Fibroblast of skin of right biceps (primary cell): ENCODE measurements at places on chromosomes 11 and 22.

DNA sequence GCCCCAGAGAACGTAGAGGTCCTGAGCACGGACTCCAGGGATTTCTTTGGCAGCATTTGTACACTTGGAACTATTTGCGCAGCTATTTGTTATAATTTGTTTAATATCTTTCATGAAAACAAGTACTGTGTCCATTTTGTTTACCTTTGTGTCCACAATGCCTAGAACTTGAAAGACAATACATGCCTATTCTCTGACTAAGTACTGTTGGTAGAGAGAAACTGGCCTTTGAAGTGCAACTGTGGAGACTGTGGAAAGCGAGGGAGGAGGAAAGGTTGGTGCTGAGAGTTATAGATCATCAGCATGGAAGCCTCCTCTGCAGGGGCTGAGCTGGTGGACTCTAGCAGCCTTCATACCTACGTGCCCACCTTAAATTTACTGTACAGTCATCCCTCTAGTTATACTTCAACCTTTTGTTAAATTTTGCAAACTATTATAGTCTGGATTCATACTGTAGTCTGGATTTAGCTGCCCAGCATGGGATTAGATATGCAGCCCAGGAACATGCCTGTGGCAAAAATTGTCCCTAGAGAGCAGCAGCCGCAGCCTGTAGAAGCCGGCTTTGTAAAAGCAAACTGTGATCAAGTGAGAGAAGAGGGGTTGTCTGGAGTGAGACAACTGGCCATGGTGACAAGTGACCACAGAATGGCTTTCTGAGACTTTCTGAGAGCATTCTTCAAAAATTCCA lies 24.2 kb upstream of the YAP1 start:
- DNase-seq, result no peak

GRCh38 chr11:75827562-75827961 lies 12.6 kb downstream of the UVRAG start:
- DNase-seq, result no peak

- DNase-seq, result no peak
Measured at GRCh38 chr22:33440756-33441155, 382.6 kb upstream of the SYN3 start.

DNA sequence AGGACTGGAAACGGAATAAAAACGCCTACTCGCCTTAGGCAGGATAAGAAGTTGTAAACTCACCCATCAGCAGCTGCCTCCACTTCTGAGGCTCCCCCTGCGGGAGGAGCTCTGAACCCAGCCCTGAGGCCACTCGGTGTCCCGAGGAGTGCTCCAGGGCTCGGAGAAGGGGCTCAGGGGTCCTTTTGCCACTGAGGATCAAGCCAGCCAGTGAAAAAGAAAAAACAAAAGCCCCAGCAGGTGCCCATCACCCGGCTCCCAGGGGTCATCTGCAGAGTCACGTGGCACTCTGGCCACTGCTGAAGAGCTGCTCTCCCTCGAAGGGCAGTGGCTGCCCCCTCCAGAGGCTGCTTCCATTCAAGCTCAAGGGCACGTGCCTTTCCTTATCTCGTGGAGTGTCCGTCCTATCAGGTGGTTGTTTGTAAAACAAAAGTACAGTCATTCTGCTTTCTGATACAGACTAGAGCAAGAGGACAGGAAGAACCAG lies 29.0 kb downstream of the NUP50 start:
- DNase-seq, result no peak

DNA sequence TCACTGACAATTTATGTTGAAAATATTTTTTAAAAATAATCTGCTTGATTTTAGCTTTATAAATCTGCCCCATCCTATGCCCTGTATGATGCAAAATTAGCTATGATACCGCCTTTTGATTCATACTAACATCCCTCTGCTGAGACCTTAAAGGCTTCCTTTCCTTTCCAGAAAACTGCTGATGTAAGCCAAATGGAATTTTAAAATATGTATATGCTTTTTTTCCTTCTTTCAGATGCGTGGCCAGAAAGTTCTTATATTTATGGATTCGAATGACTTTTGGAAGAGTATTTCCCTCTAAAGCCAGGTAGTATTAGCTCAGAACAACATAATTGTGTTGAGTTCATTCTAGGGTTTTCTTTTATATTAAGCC lies 34.5 kb downstream of the SFI1 start:
- peak; percentile 65 for DNase-seq

DNA sequence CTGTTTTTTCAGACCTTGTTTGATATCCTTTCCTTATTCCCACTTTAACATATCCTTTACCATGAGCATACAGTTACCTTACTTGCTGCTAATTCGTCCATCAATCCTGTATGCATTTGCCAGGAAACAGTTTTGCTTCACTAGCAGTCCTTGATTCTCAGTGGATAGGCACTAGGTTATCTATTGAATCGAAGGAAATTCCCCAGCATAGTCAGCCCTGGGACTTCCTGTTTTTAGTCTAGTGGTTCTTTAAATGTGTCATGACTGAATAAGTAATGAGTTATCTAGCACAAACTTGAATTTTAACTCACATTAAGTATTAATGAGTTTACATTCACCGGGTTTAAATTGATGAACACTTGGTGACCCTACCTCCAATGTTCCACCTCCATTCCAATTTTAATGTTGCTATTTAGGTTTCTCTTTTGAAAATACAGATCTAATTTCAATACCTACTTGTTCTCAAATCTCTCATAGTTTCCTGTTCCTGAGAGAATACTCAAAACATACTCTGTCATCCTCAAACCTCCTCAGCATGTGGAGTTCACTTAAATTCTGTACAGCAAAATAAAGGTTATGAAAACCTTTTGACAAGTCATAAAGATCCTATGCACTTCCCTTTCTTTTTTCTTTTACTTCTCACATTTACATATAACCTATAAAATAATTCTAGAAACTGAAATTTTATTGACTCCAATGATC lies 1375.1 kb upstream of the TENM4 start:
- no peak for DNase-seq

DNA sequence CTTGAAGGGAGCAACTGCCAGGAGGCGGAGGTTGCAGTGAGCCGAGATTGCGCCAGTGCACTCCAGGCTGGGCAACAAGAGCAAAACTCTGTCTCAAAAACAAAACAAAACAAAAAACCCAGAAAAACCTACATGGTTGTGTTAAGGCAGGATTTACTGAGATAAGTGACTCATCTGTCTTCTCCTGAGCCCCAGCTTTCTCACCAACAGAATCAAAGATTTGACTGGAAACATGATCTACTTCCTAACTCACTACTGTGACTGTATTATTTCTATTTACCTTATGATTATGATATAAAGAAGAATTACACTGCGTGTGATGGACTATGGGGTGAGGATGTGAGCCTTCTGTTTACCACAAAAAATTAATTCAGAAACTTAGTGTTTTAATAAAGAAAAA lies 21.8 kb downstream of the FAM118B start:
- peak; percentile 10 for DNase-seq

- no peak for DNase-seq
Measured at GRCh38 chr22:21643533-21644357, 1.6 kb downstream of the SDF2L1 start.

GRCh38 chr11:46203746-46204145 lies 73.7 kb upstream of the CREB3L1 start:
- no peak for DNase-seq

DNA sequence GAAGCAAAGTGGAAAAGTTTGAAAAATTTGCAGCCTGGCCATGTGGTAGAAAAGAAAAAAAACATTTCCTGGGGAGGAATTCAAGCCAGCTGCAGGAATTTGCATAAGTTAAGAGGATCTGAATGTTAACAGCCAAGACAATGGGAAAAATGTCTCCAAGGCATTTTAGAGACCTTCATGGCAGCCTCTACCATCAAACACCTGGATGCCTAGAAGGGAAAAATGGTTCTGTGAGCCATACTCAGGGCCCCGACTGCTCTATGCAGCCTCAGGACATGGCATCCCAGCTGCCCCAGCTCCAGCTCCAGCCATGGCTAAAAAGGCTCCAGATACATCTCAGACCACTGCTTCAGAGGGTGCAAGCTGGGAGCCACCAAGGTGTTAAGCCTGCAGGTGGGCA lies 149.1 kb upstream of the SOX6 start:
- DNase-seq, result no peak

- no peak for DNase-seq
Measured at GRCh38 chr11:126607776-126608541, 252.5 kb downstream of the ST3GAL4 start.

DNA sequence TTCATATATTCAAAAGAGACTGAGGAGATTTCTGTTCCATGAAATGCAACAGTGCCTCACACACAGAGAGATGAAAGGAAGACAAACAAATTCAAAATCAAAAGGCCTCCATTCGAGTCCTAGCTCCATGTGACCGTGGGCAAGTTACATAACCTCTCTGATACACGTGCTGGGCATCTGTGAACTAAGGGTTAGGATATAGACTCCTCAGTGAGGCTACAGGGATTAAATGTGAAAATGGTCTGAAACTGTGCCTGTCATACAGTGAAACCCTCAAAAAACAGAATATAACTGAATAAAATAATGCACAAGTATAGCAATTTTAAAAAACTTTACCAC lies 111.8 kb upstream of the MTMR2 start:
- DNase-seq, result no peak

GRCh38 chr11:28759311-28759710 lies 651.1 kb downstream of the METTL15 start:
- DNase-seq, result peak; percentile 73

- peak; percentile 44 for DNase-seq
Measured at GRCh38 chr11:77619576-77620198, 17.9 kb downstream of the CLNS1A start.

DNA sequence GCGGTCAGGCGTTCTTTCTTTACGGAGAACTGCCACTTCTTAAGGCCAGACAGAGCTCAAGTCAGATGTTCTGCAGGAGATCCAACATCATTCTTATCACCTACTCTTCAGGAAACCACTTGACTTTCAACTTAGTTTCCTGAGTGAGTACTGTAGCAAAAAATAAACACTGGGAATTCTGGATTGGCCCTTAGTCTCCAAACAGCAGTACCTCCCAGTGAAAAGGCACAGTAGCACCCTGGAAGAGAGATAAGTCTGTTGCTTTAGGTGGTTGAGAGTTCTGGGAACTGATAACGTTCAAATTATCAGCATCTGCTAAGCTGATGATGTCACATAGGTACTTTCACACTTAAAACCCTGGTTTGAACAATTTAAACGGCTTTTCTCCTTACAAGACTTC lies 971.8 kb upstream of the TENM4 start:
- no peak for DNase-seq

GRCh38 chr11:124842305-124842704 lies 22.9 kb upstream of the ROBO3 start:
- no peak for DNase-seq

GRCh38 chr11:62535802-62536201 lies 10.8 kb downstream of the AHNAK start:
- DNase-seq, result no peak

DNA sequence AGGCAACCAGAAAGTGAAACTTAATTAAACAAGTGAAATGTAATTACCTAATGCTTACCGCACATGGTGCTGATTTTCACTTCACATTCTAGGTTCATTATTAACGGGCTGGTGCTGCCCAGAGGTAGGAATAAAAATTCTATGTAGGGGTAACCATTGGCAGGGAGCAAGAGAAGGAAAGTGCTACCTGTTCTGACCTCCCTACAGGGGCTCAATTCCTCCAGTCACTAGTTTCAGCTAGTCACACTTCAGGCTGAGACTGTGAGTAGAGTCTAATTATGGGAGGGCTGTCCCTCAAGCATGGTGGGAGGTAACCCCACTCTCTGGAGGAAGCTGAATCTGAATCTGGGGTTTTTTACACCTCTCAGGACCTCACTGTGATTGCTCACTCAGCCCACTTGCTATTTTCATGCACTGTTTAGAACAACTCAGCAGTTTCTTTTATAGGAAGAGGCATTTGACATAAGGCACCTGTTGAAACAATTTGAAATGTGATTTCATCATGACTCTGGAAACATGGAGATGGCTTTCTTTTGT lies 75.4 kb downstream of the MAML2 start:
- DNase-seq, result no peak

- no peak for DNase-seq
Measured at GRCh38 chr11:8294251-8294935, 30.7 kb upstream of the LMO1 start.

- no peak for DNase-seq
Measured at GRCh38 chr11:45157247-45158209, 11.1 kb downstream of the PRDM11 start.

- DNase-seq, result no peak
Measured at GRCh38 chr11:124863137-124863825, 2.0 kb upstream of the ROBO3 start.

GRCh38 chr11:65529475-65530156 lies 4.7 kb downstream of the SCYL1 start:
- no peak for DNase-seq

DNA sequence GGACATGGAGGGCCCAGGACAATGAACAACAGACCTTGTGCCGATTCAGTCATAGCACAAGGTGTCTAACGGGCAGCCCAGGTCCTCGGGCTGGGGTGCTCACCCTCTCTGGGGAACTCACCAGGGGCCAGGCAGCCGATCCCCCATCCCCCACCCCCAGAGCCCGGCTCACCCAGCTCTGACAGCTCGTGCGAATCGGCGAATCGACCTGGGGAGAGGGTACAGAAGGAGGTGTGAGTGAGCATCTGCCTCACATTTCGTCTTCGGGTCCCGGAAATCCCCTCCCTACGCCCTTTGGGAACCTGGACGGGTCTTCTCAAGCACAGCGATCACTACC lies 423 bp downstream of the PEX16 start:
- no peak for DNase-seq

DNA sequence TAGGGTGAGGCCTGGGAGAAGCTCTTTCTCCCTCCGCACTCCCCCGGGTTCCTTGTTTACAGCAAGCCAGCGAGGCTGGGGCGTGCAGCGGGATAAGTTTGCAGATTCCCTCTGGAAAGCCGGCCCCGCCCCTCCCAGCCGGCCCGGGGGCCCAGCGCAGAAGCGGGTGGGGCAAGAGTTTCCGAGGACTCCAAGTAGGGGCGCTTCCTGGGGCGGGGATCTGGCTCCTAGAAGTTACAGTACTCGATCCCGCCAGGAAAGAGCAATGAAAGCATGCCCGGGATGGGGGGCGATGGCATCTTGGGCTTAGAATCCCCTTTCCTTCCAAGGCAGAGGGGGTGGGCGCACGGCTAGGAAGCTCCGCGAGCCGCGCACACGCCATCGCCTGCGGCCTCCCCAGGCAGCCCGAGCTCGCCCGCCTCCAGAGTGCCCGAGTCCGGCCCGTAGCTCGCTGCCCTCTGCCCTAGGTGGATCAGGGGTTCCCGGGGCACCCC lies 385 bp downstream of the TST start:
- peak; percentile 54 for DNase-seq
